Ovary (tissue), 10 donors: ENCODE measurements at places on chromosomes 13 and 19. TPM values are rescaled to one million over a fixed set of nuclear protein-coding genes. Genes with fewer than 3 reads are reported as not detected.

GRCh38 chr19:33401683-33402420 lies 28.3 kb downstream of the CEBPG start:
- no peak for DNase-seq
- H3K27ac ChIP-seq: no peak overlapping the region
- H3K36me3 ChIP-seq: no peaks in the 10 kb centered on the region
- no peak overlapping the region for H3K4me3 ChIP-seq
- no peaks in the 10 kb centered on the region for H3K4me1 ChIP-seq
- no peaks in the 10 kb centered on the region for H3K27me3 ChIP-seq

DNA sequence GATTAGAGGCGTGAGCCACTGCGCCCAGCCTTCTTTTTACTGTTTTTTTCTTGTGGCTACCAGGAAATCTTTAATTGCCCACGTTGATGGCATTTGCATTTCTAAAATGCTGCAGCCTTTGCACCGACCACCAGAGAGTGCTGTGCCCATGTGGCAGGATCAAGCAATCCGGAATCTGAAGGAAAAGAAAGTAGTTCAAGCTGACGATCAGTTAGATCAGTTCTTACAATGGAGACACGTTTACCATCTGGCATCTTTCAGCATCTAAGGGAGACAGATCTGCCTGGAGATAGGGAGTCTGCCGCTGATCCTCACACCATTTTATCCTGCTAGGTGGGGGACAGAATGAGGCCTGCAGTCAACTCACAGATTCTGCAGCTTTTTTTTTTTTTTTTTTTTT lies 19.9 kb downstream of the TINCR start:
- H3K27me3 ChIP-seq: no peaks in the 10 kb centered on the region
- H3K27ac ChIP-seq: no peak overlapping the region
- no peak overlapping the region for H3K4me3 ChIP-seq
- no peak for DNase-seq
- H3K36me3 ChIP-seq: no peaks in the 10 kb centered on the region

DNA sequence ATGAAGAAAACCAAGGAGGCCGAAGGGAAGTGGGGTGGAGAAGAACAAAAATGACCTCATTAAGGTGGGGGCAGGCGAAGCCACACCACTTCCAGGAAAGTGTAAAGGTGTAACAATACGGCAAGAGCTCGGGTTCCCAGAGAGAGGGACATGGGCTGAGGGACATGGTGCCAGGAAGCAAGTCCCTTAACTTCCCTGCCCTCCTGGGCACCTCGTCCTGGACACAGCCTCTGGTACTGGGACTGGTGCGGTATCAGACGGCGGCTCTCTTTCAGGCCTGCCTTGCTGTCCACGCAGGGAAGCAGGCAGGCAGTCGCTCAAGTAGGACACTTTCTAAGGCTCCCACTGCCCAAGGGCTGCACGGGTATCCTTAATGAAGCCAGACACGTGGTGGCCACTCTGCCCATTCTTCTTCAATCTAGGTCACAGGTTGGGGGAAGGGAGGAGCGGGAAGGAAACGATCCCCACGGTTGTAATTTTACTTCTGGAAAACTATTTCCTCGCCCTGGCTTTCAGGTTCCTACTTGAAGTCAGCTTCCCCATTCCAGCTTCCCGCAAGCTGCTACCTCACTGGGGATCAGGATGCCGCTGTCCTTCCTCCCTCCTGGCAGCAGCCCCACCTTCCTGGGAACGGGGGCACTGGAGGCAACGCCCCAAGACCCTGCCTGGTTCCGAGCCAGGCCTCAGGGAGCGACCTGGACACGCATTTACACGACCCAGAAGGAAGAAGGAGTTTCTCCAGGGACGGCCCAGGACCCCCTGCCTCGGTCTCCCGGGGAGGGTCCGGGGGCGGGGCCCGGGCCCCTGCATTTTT lies 1.2 kb downstream of the AP3D1 start:
- peaks cover 13% of the 10 kb centered on the region for H3K4me1 ChIP-seq
- no peak for DNase-seq
- peak overlapping the region; percentile 98 for H3K4me3 ChIP-seq
- H3K36me3 ChIP-seq: no peaks in the 10 kb centered on the region
- H3K27me3 ChIP-seq: no peaks in the 10 kb centered on the region

GRCh38 chr19:12034198-12034597 lies 1.3 kb downstream of the ZNF433 start:
- no peaks in the 10 kb centered on the region for H3K27me3 ChIP-seq
- H3K4me1 ChIP-seq: peaks cover 6% of the 10 kb centered on the region
- no peaks in the 10 kb centered on the region for H3K36me3 ChIP-seq
- no peak overlapping the region for H3K27ac ChIP-seq

Gene NDUFB7
- total RNA-seq: 429 TPM

DNA sequence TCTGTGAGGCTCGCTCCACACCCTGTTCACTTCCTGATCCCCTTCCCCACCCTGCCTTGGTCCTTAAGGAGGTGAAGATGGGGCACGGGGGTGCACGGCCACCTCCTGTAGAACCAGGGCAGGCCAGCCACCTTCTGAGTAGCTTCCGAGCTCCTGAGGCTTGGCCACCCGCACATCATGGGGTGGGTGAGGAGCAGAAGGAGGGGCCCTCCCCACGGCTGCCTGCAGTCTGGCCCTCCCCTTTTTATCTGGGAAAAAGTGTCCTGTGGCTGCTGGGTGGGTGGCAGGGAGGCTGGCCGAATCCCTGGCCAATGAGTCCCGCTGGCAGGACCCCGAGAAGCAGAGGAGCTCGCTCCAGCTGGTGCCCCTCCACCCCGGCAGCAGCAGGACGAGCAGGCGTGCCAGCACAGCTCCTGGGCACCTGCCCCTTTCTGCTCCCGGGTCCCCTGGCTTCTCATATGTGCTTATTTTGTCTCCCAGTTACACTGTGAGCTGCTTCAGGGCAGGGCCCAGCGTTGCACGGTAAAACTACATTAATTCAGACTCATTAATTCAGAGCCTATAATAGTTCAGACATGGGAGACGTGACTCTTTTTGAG lies 135.0 kb downstream of the KDM4B start:
- no peaks in the 10 kb centered on the region for H3K4me1 ChIP-seq
- no peak for DNase-seq
- H3K27me3 ChIP-seq: no peaks in the 10 kb centered on the region
- H3K4me3 ChIP-seq: no peak overlapping the region

DNA sequence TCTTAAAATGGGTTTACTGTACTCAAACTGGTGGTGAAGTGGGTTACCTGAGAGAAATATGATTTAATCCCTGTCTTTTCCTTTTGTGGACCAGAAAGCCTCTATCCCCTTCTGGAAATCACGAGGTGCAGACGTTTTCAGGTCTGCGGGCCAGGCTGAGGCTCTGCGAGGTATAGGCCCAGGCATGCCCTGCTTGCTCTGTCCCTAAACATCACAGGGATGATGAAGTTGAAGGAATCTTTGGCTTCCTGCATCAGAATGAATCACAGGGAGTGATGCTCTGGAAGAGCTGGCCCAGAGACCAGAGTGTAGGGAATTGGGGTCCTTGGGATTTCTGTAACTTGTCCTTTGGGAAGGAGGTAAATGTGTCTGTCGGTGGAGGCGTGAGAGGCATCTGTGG lies 18.4 kb upstream of the CHST8 start:
- H3K27me3 ChIP-seq: no peaks in the 10 kb centered on the region
- no peaks in the 10 kb centered on the region for H3K4me1 ChIP-seq
- no peak for DNase-seq
- no peaks in the 10 kb centered on the region for H3K36me3 ChIP-seq

Gene ENOX1
- 13.1 TPM for total RNA-seq

DNA sequence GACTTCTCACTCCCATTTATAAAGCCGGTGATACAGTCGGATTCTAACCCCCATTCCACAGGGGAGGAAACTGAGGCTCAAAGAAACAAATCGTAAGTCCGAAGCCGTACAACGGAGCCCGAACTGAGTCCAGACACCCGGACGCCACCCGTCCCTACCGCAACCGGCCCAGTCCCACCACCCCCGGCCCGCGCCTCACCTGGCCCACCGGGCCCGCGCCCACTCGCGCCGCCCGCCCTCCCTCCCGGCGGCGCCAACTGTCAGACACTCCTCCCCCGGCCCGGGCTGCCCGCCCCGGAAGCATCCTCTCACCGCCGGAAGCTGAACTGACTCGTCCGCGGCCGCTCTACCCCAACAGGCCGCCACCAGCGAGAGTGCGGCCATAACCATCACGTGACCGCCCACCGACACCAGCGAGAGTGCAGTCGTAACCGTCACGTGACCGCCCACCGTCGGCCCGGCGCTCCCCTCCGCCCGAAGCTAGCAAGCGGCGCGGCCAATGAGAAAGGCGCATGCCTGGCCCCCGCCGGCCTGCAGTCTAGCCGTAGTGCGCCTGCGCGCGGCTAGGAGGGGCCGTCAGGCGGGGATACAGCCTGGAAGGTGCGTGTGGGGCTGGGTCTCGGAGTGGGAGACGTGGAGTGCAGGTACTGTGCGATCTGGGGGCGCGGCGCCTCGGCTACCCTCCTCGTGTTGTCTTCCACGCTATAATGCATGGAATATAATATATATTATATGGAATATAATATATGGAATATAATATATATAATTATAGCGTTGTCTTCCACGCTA lies at the start of the genes C19orf47 and PLD3:
TSS of gene C19orf47 (minus strand) at position 273 of the 789 bp plus-strand sequence. CDS start 6,540 bp downstream, outside the sequence.
TSS of gene PLD3 (plus strand) at position 571 of the 789 bp plus-strand sequence. CDS start 17,789 bp downstream, outside the sequence.
- peak within 1 kb of the TSS; percentile 94 for H3K4me3 ChIP-seq
- H3K4me1 ChIP-seq: peaks cover 7% of the 10 kb centered on the region
- H3K27ac ChIP-seq: peak within 1 kb of the TSS; percentile 51
- H3K36me3 ChIP-seq: no peaks in the 10 kb centered on the region
- DNase-seq: peak; percentile 99

GRCh38 chr13:110442930-110443621 lies 118.4 kb downstream of the RAB20 start:
- no peak overlapping the region for H3K4me3 ChIP-seq
- no peaks in the 10 kb centered on the region for H3K27me3 ChIP-seq
- H3K27ac ChIP-seq: peak overlapping the region; percentile 42
- no peak for DNase-seq

DNA sequence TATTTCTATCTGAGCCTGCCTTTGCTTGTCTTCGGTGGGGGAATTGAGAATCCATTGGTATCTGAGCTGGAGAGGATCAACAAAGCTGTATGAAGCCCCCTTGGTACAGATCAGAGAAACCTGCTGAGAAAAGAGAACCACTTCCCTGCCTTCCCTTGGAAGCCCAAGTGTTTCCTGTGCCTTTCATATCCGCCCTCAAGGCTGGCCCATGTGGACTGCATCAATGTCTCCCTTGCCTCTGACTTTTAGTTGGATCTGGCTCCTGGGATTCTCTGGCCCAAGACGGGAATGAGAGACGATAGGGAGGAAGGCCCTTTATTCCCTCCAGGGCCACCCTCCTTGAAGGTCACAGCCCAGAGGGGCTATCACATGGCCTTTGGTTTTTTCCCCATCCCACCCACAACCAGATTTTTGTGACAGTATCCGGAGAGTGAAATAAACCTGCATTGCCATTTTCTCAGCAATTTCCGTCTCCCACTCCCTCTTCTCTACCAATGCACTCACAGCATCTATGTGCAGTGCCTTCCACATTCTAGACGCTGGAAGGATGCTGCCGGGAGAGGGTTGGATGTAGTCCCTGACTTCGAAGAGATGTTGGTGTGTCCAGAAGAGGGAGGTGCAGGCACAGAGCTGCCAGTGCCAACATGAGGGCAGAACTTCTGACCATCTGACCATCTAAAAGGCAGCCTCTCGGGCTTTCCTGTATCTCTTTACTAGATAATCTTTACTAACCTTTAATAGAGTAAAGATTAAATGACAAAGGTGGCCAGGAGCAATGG lies 63.8 kb downstream of the KCTD15 start:
- H3K4me1 ChIP-seq: no peaks in the 10 kb centered on the region
- DNase-seq: no peak
- H3K27ac ChIP-seq: no peak overlapping the region

Gene CEACAM3
- total RNA-seq: not detected

Gene LIM2
- total RNA-seq: not detected

- no peak overlapping the region for H3K4me3 ChIP-seq
- H3K27me3 ChIP-seq: no peaks in the 10 kb centered on the region
- no peaks in the 10 kb centered on the region for H3K4me1 ChIP-seq
- no peaks in the 10 kb centered on the region for H3K36me3 ChIP-seq
These were observed 17.6 kb downstream of the PPP1R12C start for GRCh38 chr19:55099557-55100506.

GRCh38 chr13:113064534-113065405 lies 40.8 kb upstream of the F7 start:
- no peak for DNase-seq
- H3K4me3 ChIP-seq: no peak overlapping the region
- H3K27ac ChIP-seq: no peak overlapping the region
- H3K4me1 ChIP-seq: no peaks in the 10 kb centered on the region
- no peaks in the 10 kb centered on the region for H3K27me3 ChIP-seq
- no peaks in the 10 kb centered on the region for H3K36me3 ChIP-seq

Gene ELAVL3
- total RNA-seq: not detected

Gene KLK14
- total RNA-seq: not detected

GRCh38 chr13:50412046-50412617 lies 396.9 kb downstream of the KCNRG start:
- no peaks in the 10 kb centered on the region for H3K4me1 ChIP-seq
- DNase-seq: no peak
- H3K27me3 ChIP-seq: no peaks in the 10 kb centered on the region

DNA sequence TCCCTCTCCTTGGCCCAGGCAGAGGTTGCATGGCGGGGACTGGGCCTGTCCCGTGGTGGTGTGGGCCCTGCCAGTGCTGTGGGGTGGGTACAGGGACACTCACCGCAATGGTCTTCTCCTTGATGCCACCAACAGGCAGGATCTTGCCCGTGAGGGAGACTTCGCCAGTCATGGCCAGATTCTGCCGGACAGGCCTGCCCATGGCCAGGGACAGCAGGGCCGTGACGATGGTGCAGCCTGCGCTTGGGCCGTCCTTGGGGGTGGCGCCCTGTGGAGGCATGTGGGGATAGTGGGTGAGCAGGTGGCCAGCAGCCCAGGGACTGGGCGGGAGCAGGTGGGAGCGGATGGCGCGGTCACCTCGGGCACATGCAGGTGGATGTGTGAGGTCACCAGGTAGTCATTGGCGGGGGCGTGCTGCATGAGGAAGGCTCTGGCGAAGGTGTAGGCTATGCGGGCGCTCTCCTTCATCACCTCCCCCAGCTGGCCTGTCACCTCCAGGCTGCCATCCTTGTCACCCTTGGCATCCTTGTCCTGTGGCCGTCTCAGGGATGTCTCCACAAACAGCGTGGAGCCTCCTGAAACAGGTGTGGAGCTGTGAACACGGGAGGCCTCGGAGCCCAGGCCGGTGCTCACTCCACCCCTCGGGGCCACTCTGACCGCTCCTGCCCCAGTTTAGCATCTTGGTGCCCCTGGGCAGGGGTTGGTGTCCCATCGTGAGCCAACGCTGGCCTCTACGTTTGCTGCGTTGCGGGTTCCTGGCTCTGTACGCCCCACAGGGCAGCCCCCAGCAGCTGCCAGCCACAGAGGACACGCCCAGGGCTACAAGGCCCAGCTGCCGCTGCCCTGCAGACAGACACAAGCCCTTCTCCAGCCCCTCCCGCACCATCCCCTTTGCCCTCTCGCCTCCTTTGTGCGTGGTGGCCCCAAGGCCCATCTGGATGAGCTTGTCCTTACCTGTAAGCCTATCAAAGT lies 3.4 kb downstream of the RPL36 start:
- no peak overlapping the region for H3K4me3 ChIP-seq
- H3K27me3 ChIP-seq: no peaks in the 10 kb centered on the region
- peaks cover 4% of the 10 kb centered on the region for H3K4me1 ChIP-seq
- H3K36me3 ChIP-seq: no peaks in the 10 kb centered on the region
